Smooth muscle cell of bladder (primary cell): ENCODE measurements at places on chromosomes 6 and 20. TPM values are rescaled to one million over a fixed set of nuclear protein-coding genes. Genes with fewer than 3 reads are reported as not detected.

SIRPG gene
- total RNA-seq, result not detected in 2 replicates

ERMARD gene
- total RNA-seq, result 22.7 and 27.3 TPM in 2 replicates

LY6G6C gene
- total RNA-seq, result not detected in 2 replicates

COL21A1 gene
- total RNA-seq, result 2.0 and 6.7 TPM in 2 replicates

WFDC2 gene
- total RNA-seq, result not detected in 2 replicates

CLDN20 gene
- total RNA-seq, result not detected in 2 replicates
